ENCODE measurements at places on chromosomes 6 and 20.

- DNase-seq, result no peak
These were observed 98.3 kb upstream of the SASH1 start for GRCh38 chr6:148244217-148244935.

- no peak for DNase-seq
These were observed 13.3 kb upstream of the RAB22A start for GRCh38 chr20:58296051-58296837.

- no peak for DNase-seq
These were observed 140.5 kb downstream of the CCDC170 start for GRCh38 chr6:151634336-151634720.

GRCh38 chr6:8429821-8430220 is 5.5 kb downstream of the SLC35B3 start:
- DNase-seq, result no peak

- no peak for DNase-seq
These were observed 51.2 kb upstream of the RANBP9 start for GRCh38 chr6:13762611-13763441.

DNA sequence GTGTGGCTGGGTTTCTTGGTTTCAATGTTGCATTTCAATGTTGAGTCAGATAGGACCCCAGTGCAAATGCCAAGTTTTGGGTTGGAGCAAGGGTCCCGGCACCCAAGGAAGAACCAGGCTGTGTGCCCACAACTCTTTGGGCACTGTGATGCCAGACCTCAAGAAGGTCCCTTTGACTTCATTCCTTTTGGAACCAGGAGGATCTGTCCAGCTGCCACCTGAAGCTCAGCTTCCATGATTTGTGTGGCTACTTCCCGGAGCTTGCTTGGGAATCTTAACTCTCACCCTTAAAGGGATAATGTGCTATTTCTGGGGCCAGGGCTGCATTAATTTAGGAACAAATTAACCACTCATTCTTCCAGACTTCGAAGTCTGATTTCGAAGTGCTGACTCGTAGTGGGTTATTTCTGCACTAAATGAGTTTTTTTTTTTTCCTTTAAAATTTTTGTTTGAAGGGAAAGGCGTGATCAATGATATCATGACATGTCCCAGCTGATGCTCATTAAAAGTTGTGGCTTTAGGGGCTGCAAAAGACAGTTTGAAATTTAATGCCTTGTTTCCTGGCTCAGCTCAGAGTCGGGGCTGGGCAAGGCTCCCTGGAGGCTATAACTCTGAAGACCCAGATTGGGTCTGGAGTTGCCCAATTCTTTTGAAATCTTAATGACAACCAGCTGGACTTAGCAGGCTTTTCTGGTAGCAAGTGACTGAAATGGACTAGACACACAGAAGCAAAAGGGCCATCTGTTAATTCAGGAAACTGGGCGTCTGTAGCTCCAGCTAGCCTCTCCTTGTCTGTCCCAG is 24.0 kb upstream of the PHACTR3 start:
- DNase-seq, result no peak

GRCh38 chr6:37686111-37686510 is 11.6 kb downstream of the MDGA1 start:
- DNase-seq, result no peak

- no peak for DNase-seq
These were observed 235.5 kb upstream of the KCNQ5 start for GRCh38 chr6:72386324-72386723.

DNA sequence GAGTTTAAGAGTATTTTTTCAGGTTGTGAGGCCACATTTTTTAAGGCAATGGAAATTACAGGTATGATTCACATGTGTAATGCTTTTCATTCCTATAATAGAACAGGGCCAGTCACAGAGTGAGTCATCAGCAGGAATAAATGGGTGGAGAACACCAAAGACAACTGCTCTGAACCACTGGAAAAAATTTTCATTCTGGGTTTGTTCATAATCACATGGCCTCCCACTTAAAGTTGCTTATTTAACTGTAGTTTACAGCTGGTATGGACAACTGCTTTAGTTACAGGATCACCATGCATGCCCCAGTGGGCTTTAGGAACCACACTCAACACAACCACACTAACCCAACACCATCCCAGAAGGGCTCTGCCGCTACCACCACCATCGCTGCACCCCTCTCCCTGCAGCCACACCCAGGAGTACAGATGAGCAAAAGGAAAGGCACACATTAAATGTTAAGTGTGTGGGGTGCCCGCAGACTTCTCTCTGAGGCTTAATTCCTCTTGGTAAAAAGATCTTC is 107.0 kb upstream of the DST start:
- DNase-seq, result no peak

GRCh38 chr6:100617633-100618350 is 153.1 kb upstream of the SIM1 start:
- no peak for DNase-seq

DNA sequence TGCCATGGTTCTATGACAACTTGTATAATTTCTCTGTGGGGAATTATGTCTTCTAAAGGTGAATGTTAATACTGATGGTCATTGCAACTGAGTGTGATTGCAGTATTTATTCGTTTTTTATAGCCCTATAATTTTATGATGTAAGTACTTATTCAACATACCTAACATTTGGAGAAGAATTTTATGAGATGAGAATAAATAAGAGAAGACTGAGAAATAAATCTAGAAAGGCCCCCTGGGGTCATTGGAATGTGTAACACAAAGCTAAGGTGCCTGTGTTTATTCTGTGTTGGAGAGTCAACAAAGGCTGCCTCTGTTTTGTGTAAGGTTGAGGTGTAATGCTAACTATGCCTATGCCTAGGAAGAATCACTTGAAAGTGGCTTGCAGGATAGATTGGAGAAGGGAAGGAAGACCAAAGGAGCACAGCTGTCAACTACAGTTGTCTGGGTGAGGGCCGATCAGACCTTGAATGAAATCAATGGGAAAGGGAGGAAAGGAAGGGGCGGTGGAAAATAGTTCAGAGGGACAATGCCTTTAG is 1076.7 kb downstream of the KIF16B start:
- no peak for DNase-seq

GRCh38 chr6:153994004-153994403 is 45.0 kb upstream of the OPRM1 start:
- DNase-seq, result no peak

DNA sequence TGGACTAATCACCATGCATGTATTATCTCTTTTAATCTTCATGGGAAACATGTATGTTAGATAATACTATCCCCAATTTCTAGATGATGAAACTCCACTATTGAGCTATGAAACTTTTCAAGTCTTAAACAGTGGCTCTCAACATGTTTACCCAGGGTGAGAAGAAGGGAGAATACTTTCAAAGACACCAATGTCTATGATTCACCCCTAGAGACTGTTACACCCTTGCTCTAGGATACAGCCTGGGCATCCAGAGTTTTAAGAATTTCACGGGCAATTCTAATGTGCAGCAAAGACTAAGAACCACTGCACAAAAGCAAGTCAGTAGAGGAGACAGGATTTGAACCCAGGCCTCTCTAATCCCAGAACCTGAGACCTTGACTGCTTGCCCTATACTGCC is 47.8 kb downstream of the GFOD1 start:
- DNase-seq, result no peak

DNA sequence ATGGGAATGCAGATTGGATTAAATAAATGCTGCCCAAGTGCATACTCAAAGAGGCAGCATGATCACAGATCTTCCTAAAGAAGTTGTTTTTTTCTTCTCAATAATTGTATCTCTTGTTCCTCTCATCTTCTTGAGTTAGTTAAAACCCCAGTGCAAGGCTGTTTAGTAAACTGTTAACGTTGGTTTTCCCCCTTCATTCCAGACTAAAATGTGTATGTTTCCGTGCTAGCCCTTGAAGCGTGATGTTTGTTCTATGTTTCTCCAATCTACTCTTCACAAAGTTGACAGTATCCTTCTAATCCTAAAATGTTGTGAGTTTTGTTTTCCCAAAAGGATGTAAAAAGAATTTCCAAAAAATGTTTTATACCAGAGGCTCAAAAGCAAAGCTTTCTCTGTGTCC is 15.6 kb downstream of the CYP24A1 start:
- DNase-seq, result no peak

DNA sequence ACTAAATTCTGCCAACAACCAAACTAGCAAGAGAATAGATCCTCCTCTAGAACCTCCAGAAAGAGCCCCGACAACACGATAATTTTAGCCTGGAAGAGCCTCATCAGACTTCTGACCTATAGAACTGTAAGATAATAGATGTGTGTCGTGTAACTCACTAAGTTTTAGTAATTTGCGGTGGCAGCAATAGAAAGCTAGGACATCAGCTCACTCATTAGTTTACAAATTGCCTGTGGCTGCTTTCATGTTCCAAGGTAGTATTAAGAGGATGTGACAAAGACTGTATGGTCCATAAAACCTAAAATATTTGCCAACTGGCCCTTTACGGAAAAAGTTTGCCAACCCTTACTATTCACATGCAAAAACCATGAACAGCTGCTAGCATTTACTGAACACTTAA is 17.3 kb downstream of the CYP24A1 start:
- no peak for DNase-seq

DNA sequence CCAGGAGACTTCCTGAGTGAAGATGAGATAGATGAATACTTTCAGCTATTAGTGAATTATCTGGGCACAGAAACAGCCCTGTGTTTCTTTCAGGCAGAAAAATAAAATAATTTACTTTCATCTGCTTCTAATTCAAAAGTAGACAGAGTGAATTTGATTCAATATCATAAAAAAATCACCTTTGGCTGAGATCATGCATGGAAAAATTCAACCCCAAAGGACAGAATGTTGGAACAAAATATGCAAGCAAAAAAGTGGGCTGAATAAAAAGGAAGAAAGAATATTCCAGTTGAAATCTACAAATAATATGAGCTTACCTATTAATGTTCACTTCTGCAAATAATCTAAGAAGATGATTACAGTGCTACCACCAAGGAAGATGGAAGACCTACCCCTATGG is 546.9 kb downstream of the TFAP2B start:
- DNase-seq, result no peak

GRCh38 chr20:49388744-49389143 is 93.7 kb downstream of the KCNB1 start:
- no peak for DNase-seq

- DNase-seq, result no peak
These were observed 94.4 kb upstream of the BEND6 start for GRCh38 chr6:56860475-56860874.

- no peak for DNase-seq
These were observed 182.8 kb downstream of the SASH1 start for GRCh38 chr6:148525453-148525852.

DNA sequence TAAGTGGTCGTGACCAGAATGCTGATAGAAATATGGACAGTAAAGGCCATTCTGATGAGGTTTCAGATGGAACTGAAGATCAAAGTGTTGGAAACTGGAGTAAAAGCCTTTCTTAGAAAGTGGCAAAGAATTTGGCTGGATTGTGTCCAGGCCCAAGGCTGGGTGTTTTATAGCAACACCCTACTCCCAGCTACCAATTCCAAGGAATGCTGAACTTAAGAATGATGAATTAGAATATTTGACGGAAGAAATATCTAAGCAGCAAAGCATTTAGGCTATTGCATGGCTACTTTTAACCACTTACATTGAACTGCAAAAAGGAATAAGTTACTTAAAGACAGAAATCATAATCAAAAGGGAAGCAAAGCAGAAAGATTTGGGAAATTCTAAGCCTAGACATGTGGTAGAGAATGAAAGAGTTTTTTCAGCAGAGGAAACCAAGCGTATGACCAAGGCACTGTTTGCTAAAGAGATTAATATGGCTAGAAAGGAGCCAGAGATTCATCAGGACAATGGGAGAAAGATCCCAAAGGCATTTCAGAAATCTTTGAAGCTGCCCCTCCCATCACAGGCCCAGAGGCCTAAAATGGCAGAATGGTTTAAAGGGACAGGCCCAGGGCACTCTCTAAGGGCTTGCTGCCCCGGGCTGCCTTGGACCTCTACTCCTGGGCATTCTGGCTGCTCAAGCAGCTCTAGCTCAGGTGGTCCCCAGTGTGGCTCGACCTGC is 25.8 kb downstream of the SDHAF4 start:
- DNase-seq, result no peak

GRCh38 chr6:84549917-84550316 is 214.5 kb downstream of the TBX18 start:
- no peak for DNase-seq

GRCh38 chr6:38364775-38365174 is 275.0 kb downstream of the BTBD9 start:
- no peak for DNase-seq

DNA sequence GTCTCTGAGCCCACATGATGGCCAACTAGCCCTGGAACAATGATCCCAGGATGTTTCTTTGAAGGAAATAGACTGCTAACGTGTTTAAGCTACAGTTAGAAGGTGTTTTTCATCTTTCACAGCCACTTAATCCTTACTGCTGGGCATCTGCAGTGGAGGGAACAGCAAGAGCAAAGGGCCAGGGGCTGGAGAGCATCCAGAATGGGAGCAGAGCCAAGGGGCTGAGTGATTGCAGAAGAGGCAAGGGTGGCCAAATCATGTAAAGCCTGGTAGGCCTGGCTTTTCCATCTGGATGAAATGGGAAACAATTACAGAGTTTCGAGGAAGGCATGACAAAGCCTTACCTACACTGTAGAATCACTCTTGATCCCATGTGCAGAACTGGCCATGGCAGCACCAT is 18.7 kb upstream of the LAMP5 start:
- no peak for DNase-seq

DNA sequence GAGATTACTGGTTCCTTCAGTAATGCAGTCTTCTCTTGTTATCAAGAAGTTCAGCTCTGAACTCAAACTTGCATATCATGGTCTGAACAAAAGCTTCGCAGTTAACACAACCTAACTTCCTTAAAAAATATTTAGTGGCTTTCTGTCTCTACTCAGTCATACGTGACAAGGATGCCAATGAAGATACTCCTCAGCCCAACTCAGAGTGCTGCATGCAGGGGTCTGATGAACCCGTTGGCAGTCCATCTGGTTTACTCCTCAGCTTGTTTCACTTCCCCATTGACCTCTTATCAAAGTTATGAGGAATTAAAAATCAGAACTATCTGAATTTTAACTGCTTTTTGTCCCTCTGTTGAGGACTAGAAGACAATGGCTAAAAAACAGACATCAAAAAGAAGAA is 56.6 kb upstream of the RIN2 start:
- DNase-seq, result no peak

- DNase-seq, result no peak
These were observed 58.4 kb downstream of the SNAP25 start for GRCh38 chr20:10276878-10277580.

GRCh38 chr20:38554986-38555385 is 26.0 kb upstream of the ADIG start:
- DNase-seq, result no peak

GRCh38 chr20:34375977-34376430 is 12.9 kb downstream of the ITCH start:
- no peak for DNase-seq

DNA sequence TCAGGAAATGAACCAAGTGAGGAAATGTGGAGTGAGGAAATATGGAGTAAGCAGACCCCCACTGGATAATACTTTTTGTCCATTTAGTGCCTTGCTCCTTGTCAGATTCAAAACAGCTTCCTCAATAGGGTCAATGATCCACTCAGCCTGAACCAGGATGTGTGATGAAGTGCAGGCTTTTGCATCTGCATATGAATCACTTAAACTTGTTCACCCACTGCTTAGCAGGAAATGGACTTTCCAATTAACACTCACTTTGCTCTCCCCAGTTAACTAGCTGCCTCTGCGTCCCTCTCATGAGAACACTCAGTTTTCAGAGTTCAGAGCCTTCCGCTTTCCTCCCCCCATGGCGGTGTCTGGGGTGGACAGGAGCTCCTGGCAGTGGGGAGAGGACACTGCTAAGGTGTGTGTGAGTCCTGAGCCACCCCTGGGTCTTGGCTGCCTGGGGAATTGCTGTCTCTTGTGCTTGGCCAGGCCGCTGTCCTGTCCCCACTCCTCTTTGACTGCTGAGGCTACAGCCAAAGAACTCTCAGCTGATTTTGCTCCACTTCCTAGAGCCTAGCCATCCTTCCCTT is 621.8 kb downstream of the CDH26 start:
- DNase-seq, result no peak
